ENCODE measurements at places on chromosomes 6 and 20. TPM values are rescaled to one million over a fixed set of nuclear protein-coding genes. Genes with fewer than 3 reads are reported as not detected.

Gene RNF182
- 24.7 TPM for total RNA-seq

Gene SRMS
- 0.63 TPM for total RNA-seq

Gene PNLDC1
- not detected for total RNA-seq

Gene TRIM40
- not detected for total RNA-seq

Gene RHAG
- total RNA-seq, result not detected

Gene QRSL1
- 10.6 TPM for total RNA-seq

Gene NRN1
- total RNA-seq, result not detected

Gene COX4I2
- total RNA-seq, result not detected

Gene SOX18
- 1.1 TPM for total RNA-seq

Gene CHRNA4
- not detected for total RNA-seq

Gene RUNX2
- total RNA-seq, result 7.3 TPM

Gene HLA-DRB5
- total RNA-seq, result not detected

Gene BMP7
- total RNA-seq, result not detected

Gene WDR27
- total RNA-seq, result 28.3 TPM

Gene FILIP1
- total RNA-seq, result not detected

Gene YWHAB
- 116 TPM for total RNA-seq

Gene C6orf15
- not detected for total RNA-seq

Gene KIF25
- total RNA-seq, result not detected

Gene SNAP25
- total RNA-seq, result not detected

Gene ZC2HC1B
- total RNA-seq, result not detected

Gene LRRC1
- 18.1 TPM for total RNA-seq

Gene ZSCAN31
- 10.7 TPM for total RNA-seq

Gene PHF10
- total RNA-seq, result 6.3 TPM

Gene PBOV1
- not detected for total RNA-seq

Gene TOX2
- total RNA-seq, result 0.98 TPM

Gene HMGCLL1
- not detected for total RNA-seq

Gene GSTA5
- total RNA-seq, result not detected

Gene ITPR3
- total RNA-seq, result 41.8 TPM

Gene UBD
- total RNA-seq, result not detected

Gene SLC2A4RG
- total RNA-seq, result 116 TPM

Gene TMEM244
- total RNA-seq, result not detected

Gene LST1
- total RNA-seq, result not detected

Gene PTK6
- total RNA-seq, result 11.1 TPM

Gene PRELID3B
- total RNA-seq, result 181 TPM

Gene RPS6KA2
- 5.1 TPM for total RNA-seq

Gene FAM184A
- total RNA-seq, result 4.4 TPM

Measured in PC-3 (cell line).